ENCODE measurements at places on chromosomes 7 and 10.
A peak's percentile ranks its signal among the peaks of the same experiment; 100 is the strongest.

- DNase-seq: no peak
Measured at GRCh38 chr7:47103498-47104205, 478.3 kb downstream of the TNS3 start.

DNA sequence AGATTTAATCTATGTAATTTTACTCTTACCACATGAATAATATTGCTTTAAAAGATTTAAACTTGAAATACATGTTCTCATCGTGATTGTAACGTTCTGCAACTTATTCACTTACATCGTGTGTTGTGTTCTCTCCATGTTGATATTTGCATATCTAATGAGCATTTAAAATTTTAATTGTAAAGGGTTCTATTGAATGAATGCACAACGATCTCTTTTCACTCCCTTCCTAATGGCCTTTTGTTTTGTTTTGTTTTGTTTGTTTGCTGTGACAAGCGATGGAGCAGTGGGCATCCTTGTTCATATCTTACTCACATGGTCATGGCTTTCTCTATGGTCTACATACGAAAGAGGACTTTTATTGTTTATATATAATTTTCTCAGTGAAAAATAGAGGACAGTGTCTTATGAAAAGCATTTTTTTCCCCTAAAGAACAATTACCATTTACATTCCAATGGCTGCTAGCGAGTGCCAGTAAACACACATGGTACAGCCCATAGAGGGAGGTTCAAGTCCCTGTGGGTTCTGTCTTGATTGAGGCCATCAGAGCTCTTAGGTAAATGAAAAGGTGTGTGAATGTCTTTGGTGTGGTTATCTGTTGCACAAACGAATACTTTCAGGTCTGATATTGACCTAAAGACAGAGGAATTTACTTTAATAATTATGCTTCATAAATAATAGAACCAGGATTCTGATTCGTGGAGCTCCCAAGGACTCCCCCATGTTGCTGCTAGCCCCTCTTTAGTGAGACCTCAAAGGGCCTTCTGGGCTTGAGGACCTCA is 32.4 kb downstream of the BTBD16 start:
- DNase-seq: no peak

DNA sequence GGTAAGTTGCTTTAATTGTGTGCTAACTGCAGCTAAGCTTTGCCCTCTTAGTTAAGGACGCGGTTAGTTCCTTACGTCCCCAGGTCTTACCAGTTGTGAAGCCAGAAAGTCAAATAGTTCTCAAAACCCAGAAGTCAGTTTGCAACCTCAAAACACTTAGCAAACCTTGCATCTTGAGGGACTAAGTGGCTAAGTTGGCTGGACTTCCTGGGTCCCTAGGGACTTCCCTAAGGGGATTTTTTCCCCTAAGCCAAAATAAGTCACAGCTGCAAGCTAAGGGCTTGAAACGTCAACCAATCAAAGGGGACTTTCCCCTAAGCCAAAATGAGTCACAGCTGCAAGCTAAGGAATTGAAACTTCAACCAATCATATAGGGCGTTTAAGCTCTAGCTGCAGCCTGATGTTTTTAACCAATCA is 36.2 kb upstream of the HECW1 start:
- no peak for DNase-seq

- no peak for DNase-seq
Measured at GRCh38 chr7:36918591-36918990, 194.3 kb upstream of the AOAH start.

DNA sequence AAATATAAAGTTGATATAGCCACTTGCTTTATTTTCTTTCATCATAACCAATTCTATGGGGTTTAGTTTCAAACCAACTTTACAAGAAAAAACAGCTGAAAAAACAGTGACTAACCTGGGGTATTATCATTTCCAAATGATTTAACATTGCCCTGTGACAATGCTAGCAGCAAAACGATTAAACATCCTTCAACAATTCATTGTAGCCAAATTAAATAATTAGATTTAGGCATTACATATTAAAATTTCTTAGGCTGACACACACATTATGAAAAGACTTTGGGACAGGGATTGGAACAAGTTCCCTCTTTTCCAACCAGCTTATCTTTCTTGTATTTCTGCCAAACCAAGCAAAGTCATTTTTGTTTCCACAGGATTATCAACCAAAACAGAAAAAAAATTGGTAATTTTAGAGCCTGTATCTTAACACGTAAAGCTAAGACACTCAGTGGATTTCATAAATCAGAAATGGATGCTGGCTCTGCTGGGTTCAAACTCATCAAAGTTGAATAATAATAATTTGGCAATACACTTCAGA is 84.0 kb downstream of the SEMA3D start:
- no peak for DNase-seq

DNA sequence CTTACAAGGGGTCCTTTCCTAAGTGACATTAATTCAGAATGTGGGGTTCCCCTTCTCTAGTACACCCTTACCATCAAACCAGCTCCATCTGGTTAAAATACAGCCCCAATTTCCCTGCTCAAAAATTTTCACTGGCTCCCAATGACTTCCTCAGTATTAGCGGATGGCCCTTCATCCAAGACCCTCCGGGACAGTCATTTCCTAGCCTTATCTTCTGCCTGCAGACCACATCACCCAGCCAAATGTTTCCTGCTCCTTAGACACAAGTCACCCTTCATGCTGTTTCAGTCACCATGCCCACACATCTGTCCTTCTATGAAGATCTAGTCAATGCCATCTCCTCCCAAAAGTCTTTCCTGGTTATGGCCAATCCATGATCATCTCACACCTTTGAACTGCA is 45.2 kb downstream of the PARD3 start:
- DNase-seq: no peak

DNA sequence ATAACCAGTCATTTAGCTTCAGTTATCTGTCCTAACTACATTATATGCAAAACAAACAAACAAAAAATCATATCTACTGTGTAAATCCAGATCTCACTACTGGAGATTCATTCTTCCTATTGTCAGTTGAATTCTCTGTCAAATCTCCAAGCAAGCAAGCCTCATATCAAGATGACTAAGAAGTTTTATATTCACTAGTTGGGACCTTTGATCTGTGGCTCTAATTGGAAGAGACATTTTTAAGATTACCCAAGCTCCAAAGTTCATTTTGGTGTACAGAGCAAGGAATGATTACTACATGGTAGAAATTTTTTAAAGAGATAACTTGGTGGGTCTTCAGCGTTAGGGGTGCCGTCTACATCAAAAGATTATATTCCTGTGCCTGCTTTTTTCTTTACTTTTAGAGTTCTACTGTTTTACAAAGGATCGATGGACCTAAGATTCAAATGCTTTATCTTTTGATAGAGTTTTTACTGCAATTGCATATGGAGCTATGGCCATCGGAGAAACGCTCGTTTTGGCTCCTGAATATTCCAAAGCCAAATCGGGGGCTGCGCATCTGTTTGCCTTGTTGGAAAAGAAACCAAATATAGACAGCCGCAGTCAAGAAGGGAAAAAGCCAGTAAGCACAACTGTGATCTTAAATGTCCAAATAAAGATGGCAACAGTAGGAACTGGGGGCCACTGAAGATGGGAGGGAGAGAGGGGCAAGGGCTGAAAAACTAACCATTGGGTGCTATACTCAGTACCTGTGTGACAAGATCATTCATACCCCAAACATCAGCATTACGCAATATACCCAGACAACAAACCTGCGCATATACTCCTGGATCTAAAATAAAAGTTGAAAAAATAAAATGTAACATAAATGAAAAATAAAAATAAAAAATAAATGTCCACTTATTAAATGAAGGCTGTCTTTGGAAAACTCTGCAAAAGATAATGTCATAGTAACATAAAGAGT is 47.9 kb downstream of the SP8 start:
- no peak for DNase-seq

DNA sequence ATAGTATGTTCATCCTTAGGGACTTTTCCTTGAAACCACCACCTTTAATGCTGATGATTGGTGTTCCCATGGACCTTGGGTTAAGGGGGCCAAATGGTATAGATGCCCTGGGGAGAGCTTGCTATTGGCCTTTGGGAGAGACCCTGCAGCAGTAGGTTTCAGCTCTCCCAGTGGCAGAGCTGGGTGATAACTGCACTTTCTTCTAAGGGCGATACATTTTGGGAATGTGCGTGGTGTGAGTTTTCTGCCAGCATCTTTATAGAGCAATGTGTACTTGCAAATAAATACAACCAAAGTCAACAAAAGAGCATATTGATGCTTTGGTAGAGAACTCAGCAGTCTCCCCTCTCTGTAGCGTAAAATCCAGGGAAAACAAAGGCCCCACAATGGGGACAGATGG is 404.1 kb downstream of the PAXIP1 start:
- no peak for DNase-seq

- DNase-seq: no peak
Measured at GRCh38 chr7:19091550-19092200, 25.8 kb downstream of the TWIST1 start.

DNA sequence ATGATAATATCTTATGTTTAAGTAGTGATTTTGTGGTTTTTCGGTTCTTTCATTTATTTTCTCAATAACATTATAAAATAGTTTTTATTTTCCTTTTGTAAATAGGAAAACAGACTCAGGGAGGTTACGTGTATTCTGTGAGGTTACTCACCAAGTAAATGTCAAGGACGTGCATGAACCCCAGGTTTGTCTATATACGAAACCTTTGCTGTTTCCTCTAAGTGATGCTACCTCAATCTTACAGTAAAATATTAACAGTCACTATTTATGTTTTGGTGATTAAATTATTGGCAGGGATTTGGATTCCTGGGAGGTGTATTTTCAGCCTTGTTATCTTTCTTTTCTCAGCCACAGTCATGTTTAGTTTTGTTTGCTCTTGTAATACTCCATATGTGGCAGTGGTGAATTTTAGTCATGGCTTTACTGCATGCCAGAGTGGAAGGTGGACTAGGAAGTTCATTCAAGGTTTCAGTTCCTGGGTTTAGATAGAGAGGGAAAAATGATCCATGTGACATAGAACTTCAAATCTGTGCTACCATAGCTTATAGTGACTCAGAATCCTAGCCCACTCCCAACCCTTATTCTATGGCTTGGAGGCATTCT is 139.9 kb downstream of the ARL4A start:
- DNase-seq: no peak

DNA sequence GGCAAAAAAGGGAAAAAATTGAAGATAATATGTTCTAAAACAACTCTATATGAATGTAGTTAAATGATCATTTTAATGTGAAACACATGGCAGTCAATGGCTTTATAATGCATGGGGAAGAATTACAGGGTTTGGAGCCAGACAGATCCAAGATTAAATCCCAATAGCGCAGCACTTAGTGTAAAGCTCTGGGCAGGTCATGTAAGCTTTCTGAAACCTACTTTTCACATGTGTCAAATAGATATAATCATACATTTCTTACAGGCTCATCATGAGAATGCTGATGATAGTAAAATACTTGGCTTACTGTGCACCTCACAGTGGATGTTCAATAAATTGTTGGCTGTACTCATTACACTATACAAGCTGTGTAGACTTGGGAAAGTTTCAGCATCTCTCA is 48.0 kb upstream of the ZNF365 start:
- DNase-seq: no peak

- DNase-seq: no peak
Measured at GRCh38 chr7:141954334-141954733, 7.6 kb upstream of the CLEC5A start.

DNA sequence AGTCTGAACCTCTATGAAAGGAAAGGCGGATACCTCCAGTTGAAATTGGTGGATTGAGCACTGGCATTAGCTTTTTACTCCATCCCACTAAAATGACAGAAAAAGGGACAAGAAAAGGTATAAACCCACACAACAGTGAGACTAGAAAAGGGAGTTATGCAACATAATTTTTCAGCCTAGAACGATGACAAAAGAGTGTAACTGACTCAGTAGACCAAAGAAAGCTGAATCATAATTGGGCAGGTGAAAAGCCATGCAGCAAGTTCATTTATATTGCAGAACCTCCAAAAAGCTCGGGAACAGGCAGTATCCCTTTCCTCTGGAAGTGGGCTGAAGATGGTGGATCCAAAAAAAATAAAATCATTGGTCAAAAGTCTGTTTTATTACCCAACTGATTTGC is 30.5 kb upstream of the ZCCHC24 start:
- DNase-seq: no peak

GRCh38 chr10:79409726-79410085 is 35.7 kb downstream of the ZCCHC24 start:
- DNase-seq: no peak

- DNase-seq: no peak
Measured at GRCh38 chr10:103816431-103816830, 38.9 kb downstream of the SH3PXD2A start.

DNA sequence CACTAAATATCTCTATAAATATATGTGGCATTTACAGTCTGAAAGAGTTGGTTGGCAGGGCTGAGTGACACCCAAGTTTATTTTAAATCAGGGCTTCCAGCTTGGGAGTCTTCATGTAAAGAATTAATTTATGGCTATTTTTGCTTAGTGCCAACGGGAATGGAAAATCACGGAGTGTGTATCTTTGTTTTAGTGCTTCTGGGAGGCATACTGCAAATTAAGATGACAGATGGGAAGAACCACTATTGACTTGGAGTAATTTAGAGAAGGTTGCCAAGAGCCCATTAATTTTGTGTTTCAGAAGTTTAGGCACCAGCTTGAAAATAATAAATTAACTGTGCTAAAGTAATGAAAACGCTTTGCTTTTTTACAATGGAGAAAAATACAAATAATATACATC is 135.2 kb downstream of the GPR37 start:
- no peak for DNase-seq

- no peak for DNase-seq
Measured at GRCh38 chr7:36637417-36637816, 86.9 kb downstream of the AOAH start.

DNA sequence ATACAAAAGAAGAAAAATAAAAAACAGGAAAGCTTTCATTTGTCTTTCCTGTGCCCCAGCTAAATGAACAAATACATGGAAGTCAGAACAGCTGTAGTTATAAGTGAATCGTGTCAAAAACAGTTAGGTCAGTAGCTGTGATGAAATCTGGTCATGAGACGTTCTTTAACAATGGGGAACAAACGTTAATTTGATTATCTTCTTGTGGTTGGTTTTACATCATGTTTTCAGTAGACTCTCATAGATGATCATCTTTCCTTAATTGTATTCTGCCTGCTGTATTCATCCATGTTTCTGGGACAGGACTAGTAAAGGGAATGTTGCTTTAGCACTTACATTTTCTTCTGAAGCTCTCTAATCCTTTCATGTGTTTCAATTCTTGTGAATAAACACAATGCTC is 97.0 kb downstream of the PCLO start:
- no peak for DNase-seq

- DNase-seq: no peak
Measured at GRCh38 chr7:128893251-128894100, 17.0 kb downstream of the KCP start.

- no peak for DNase-seq
Measured at GRCh38 chr10:88233870-88234269, 349.2 kb downstream of the RNLS start.

- DNase-seq: peak; percentile 39
Measured at GRCh38 chr7:132430861-132431822, 145.1 kb downstream of the PLXNA4 start.

DNA sequence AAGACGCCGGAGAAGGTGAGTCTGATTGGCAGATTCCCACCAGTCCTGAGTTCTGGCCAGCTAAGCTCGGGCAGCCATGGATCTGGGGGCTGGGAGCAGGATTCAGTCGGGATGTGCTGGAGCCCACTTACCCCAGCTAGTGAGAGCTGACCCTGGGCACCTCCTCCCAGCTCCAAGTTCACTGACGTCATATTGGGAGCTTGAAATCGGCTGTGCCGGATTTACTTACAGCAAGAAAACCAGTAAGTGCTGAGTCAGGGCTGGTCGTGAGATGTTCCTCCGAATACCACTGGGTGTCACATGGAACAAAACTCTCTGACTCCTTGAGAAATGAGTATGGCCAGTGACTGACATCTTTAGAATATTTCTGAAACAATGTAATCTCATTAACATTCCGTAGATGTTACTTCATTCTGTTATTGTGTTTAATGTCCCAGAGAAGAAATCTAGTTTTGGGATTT is 621.2 kb downstream of the SDK1 start:
- DNase-seq: no peak

Data from stimulated activated CD8-positive, alpha-beta memory T cell treated with anti-CD3 and anti-CD28 coated beads, Interleukin-15, amount 100 ng/mL, for 48 hours (primary cell).